ENCODE measurements at places on chromosomes 13 and 19.

DNA sequence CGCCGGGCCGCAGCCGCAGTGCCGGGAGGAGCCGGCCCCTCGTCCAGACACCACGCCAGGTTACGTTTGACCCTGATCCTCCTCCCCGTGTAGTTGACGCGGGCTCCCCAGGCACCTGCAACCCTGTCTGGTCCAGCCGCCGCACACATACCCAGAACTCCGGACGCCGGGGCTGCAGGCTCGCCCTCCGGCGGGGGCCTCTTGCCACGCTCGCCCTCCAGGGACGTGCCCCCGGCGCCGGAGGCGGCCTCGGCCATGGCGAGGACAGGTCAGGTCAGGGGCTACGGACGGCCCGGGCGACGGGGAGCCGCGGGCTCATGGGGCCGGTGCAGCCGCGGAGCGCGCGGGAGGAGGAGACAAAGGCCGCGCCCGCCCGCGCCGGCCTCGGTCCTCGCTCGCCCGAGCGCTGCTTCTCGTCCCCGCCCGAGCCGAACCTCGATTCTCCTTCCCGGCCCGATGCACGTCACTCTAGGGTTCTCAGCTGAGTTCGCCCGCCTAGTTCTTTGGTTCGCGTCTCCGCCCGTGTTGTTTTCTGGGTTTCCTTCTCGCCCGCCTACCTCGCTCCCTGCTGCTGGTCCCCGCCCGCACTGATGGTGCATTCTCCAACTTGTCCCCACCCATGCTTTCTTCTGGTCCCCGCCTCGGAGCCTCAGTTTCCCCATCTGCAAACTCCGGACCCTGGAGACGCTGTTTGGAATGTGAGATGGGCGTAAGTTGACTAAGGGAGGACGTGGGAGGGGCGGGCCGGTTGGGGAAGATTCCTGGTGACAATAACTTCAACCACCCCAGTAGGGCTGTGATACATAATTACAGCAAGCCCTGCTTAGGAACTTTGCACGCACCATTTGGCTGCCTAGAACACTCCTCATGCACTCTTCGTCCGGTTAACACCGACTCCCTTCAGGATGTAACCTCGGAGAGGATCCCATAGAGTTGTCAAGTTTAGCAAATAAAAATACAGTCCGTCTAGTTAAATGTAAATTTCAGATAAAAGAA, at the start of gene ANO8:
Gene ANO8 (minus strand): TSS at position 442 of the 996 bp plus-strand sequence. CDS start 185 bp downstream, at position 257.
- DNase-seq, result peak; percentile 88

- no peak for DNase-seq
Observed at GRCh38 chr13:34179927-34180326, 362.0 kb downstream of the RFC3 start.

DNA sequence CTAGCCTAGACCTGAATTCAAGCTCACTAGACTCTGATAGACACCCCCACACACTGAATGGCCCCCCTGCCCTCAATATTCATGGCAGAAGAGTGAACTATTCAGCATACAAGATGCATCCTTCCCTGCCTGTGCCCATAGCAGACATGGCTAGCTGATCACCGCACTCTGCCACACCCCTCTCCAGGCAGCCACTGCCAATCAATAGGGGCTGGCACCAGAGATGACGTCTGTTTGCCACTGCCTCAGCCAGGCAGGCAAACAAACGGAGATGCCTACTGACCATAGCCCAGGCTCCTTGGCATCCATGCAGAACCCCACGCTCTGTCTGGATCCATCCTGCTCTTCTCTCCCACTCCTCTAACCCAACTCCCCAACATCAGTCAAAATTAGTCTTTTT, 13.8 kb upstream of the NPAS1 start:
- no peak for DNase-seq

DNA sequence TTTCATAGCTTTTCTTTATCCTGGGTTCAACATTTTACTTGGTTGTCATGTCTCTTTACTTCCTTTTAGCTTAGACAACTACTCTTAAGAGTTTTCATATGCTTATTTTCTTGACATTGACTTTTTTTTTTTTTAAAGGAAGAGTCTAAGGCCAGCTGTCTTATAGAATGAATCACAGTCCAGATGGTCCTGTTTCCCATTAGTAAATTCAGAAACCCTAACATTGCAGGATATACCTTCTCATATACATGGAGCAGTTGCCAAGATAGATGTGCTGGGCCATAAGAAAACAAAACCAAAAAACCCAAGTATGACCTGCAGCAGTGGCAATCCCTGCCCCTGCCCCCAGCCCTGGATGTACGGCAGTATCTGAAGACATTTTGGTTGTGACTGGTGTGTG, 72.8 kb downstream of the COG3 start:
- DNase-seq, result no peak

DNA sequence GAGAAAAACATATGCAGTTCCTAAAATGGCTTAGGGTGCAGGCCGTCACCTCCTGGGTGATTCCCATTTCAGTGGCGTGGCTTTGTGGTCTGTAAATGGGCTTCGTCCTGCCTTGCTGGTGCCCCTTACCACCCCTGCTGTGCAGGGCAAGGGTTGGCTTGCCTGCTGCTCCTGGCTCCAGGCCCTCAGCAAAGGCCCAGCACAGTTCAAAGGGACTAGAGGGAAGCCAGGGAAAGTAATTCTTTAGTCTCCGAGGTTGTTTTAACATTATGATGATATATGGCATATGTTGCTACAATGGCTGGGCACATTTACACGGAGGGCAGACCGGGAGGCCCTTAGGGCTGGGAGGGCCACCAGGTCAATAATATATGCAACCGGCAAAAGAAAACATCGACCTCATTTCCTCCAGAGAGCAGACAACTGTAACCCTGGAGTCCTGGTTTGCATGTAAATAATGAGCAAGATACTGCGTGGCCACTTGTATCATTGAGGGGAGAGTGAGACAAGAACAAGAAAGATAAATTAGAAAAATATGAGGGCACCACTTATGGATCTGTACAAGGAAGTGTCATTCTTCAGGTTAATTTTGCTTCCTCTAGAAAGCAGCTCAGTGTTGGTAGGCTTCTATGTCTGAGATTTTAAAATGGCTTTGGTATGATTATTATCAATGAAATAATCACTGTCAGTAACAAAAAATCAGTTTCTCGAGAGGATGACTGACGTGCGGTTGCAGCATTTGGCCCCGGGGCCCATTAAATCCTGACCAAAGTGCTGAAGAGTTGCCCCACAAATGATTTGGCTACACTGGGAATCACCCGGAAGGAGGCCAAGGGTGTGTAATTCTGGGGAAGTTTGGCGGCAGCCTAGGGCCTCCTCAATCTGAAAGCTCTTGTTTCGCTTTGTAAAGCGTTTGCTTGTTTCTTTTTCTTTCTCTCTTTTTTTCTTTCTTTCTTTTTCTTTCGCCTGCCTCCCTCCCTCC, 32.8 kb upstream of the URI1 start:
- no peak for DNase-seq

DNA sequence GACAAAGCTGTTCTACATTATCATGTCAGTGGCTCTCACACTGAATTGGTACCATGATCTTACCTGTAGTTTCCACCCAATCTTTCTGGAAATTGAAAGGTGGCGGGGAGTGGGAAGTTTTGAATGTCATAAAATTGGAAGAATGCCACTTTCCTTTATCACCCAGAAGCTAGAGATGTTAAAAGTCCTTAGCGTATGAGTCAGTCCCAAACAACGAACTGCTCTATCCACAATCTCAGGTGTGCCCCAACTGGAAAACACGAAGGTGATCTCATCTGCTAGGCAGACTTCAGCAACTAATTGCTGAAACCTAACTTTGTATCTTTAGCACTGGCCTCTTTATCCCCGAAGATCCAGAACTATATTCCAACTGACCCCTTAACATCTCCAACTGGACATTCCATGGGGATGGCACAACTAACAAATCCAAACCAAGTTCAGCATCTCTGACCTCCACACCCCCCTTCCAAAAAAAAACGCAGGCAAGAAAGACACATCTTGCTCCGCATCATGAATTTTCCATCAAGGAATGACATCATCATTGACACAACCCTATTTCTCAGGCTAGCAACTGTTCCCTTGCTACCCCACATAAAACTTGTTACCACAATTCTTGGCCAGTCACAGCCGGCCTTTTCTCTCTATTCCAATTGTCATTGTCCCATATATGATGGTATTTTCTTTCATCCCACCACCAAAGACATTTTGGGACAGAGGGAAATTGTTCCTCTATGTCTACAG, 175.4 kb downstream of the KLF12 start:
- no peak for DNase-seq

GRCh38 chr13:75704927-75705288, 68.8 kb downstream of the LMO7 start:
- no peak for DNase-seq

GRCh38 chr13:114035583-114036531, 62.0 kb upstream of the C13orf46 start:
- DNase-seq, result no peak

DNA sequence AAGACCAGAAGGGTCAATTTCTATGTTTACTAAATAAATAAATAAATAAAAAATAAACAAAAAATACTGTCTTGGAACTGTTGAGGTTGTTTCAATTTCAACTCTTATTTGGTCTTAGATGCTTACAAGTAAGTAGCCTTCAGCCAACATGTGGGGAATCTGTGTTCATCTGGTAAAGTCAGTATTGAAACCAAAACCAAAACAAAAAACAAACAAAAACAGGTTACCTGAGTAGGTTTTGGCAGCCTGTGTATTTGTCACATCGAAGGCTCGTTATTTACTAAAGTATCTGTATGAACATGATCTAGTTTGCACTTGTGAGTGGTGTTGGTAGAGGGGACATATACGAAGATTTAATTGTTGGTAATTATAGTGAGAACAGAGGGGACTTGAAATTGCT, 471.5 kb downstream of the SLITRK5 start:
- DNase-seq, result no peak

DNA sequence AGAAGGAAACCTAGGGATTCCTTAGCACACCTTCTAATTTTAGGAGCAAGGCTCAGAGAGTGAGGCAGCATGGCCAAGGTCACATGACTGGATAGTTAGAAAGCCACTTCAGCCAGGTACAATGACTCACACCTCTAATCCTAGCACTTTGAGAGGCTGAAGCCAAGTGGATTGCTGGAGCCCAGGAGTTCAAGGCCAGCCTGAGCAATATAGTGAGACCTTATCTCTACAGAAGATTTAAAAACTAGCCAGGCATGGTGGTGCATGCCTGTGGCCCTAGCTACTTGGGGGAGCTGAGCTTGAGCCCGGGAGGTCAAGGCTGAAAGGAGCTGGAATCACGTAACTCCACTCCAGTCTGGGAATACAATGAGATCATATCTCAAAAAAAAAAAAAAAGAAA, 69.2 kb downstream of the TEX26 start:
- DNase-seq, result no peak

DNA sequence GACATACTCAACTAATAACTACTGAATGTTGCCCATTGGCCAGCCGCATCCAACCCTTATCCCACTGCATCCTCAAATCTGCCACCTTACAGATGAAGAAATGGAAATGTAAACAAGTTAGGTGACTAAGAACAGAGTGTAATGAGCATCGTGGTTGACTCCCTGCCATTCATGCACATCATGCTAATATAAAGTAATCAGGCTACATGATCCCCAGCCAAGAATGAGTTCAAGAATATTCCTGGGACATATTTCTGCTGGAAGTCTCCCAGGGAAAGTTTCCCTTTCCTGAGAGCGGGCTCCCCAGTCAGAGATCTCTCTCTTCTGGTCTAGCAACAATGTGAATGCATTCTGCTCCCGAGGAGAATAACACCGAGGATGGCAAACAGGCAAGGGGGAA, 55.9 kb upstream of the SERP2 start:
- no peak for DNase-seq

DNA sequence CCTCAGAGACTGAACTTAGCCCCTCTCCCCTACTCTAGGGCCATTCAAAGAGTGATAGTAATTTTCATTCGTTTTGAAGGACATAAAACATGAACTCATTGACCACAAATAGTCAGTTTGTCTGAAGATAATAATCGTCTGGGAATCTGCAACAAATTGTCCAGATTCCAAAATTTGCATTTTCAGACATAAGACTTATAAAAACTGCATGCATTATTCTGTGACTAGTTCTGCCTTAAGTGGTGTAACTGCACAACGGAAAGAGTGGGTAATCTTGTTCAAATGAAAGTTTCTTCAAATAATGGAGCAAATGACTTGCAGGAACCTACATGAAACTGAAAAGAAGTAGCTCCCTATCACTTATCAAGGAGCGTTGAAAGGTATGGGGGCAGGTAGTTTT, 8.4 kb downstream of the CSNK1A1L start:
- no peak for DNase-seq

DNA sequence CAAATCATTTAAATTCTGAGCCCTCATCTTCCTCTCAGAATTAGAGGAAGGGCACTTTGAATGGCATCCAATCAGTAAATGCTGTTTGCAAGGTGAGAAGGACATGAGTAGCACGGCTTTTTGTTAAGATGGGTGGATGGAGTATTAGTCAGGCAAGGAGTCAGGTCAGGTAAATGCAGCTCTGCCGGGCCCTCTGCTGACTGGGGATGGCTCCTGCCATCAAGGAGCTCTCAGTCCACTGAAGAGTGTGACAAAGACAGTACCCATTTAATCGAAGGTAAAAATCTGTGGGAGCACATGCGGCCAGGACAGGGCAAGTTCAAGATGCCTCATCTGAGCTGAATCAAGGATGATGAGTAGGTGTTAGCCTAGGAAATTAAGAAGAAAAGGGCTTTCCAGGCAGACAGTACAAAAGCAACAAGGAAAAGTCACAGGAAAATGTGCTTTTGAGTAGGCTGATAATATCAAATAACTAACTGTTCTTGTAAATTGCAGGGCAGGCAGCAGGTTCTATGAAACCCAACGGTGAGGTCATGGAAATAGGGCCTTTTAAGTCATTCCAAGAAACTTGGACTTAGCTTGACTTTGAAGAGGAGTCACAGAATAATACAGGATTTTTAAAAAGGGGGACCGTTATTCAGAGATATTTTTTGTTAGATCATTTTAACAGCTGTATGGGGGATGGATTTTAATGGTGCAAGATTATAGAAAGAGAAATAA, 670.5 kb upstream of the ARGLU1 start:
- DNase-seq, result no peak

DNA sequence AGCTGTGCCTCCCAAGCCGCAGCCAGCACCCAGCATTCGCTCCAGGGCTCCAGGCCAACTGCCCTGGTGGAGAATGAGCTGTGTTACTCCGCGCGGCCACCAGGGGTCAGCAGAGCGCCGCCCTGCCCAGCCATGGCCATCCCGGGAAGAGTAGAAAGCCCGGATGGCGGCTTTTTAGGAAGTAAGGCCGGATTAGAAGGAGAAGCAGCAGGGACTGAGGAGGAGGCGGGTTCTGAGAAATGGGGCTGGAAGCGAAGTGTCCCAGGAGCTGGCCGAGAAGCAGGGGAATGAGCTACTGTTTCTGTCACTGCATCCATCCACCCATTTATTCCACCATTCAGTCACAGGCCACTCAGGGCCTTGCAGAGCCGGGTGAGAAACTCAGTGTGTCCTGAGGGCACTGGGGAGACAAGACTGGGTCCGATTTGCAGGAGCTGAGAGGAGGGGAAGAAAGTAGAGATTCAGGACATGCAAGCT, 6.6 kb upstream of the NPAS1 start:
- DNase-seq, result peak; percentile 53

GRCh38 chr19:13718733-13719132, 45.6 kb upstream of the MRI1 start:
- DNase-seq, result no peak

DNA sequence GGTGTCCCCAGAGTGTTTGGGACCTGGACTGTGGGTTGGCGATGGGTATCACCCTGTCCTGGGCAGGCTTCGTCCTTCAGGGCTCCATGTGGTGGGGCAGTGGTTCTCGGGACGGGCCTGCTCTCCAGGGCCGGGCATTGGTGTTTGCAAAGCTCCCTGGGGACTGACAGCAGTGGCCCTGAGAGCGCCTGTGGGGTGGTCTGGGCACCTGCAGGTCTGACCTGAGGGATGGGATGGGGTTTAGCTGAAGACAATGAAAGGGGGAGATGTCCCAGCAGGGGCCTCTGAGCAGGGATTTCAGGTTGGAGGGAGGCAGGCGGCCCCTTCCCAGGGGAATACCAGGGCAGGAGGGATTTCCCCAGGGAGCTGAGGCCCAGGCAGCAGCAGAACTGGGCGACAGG, 68.3 kb upstream of the MCF2L start:
- DNase-seq, result no peak

Data from stimulated activated CD4-positive, alpha-beta T cell treated with anti-CD3 and anti-CD28 coated beads, Interleukin-1b, Interleukin-23, amount 100 ng/mL, for 1 hour (primary cell).